Non-pigmented ciliary epithelial cell (primary cell): ENCODE measurements at places on chromosomes 11 and 22.

DNA sequence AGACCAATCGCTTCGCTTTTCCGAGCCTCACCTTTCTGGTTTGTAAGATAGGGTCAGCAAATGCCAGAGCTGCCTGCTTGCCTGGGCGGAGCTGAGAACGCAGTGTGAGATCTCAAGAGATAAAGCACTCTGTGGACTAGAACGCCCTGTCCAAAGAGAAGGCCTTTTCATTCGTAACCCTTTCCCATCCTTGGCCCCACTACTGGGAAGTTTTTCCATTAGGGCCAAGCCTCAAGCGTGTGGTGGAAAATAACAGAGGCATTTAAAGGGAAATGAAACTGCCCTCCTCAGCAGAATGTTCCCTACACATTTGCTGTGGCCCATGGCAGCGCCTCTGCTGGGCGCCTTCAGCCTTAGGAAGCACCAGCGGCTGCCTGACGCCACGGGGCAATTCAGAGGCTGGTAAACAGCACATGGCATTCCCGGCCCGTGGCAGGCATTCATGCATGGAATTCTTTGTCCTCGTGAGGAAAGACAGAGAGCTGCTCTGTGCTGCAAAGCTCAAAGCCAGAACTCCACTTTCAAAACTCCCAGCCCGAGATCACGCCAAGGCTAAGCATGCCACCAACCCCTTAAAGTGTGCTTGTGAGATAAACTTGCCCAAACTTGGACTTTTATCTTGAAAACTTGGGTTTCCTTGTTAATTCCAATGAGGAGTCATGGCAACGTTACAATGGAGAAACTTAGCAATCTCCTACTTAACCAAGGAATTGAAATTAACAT is 38.1 kb downstream of the AHNAK start:
- DNase-seq: no peak

GRCh38 chr11:47258317-47258902 is 614 bp downstream of the NR1H3 start:
- DNase-seq: no peak

DNA sequence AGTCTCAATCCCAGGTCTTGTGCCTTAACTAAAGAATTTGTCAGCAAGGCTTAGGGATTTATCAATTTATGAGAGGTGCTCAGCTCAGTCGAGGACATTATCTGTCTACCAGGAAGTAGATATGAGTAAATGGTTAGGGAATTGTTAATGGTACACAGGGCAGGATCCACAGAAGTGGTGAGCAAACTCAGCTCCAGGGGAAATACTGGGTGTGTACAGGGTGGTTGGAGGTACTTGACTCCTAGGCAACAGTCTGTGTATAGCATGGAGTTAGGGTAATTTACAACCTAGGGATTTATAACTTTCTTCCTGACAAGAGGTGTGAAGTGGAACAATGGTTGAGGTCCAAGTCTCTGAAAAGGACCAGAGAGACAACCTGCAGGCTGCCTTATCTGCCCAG is 123.4 kb upstream of the OR9Q1 start:
- no peak for DNase-seq

- DNase-seq: peak; percentile 22
Measured at GRCh38 chr11:57566005-57566904, 1.2 kb downstream of the UBE2L6 start.

GRCh38 chr11:69922015-69922595 is 102.9 kb upstream of the FGF3 start:
- DNase-seq: no peak
